ENCODE measurements at places on chromosomes 1 and 21.

DNA sequence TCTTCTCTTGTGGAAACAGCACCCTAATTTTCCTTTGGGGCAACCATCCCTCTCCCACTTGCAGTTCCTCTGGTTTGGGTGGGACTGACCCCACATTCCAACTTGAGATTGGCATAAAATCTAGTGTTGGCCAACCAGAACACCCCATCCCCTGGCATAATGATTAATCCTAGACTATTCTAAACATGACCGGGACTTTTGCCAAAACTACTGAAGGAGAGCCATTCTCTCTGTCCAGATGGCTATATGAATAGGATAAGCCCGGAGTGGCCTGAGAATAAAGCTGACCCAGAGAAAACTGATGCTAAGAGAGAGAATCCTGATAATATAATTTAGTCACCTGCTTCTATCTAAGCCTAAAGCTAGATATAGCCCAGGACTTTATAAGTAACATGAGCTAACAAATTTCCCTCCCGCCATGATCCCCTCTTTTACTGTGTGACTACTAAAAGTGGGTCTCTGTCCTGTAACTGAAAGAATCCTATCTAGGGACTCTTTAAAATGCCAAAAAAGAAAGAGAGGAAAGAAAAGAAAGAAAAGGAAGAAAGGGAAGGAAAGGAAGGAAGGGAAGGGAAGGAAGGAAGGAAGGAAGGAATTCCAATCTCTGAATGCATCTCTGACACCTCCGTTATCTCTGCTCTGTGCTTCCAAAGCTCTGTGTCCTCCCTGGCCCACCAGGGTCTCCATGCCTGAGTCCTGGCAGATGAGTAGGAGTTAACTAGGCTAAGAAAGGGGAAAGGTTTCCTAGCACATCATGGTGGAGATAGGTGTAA, 28.0 kb upstream of the NRDC start:
- no peak for DNase-seq

DNA sequence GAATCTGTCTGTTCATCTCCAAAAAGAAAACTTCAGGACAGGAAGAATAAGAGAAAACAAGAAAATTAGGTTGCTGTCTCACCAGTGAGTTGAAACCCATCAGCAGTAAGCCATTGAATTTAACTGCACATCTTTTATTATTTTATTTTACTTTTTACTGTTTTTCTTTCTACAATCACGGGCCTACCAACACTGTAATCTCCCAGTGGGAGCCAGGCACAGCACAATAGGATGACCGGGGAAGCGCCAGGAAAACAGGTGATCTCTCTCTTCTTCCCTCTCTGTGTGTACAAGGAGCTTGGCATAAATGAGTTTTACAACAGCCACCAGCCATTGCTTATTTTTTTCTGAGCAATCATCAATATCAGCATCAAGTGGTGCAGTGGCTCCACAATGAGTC, 113.1 kb upstream of the ESRRG start:
- no peak for DNase-seq

- DNase-seq: no peak
Observed at GRCh38 chr1:20411196-20411980, 74.6 kb downstream of the CAMK2N1 start.

GRCh38 chr1:41657679-41658295, 173.3 kb upstream of the EDN2 start:
- DNase-seq: no peak

DNA sequence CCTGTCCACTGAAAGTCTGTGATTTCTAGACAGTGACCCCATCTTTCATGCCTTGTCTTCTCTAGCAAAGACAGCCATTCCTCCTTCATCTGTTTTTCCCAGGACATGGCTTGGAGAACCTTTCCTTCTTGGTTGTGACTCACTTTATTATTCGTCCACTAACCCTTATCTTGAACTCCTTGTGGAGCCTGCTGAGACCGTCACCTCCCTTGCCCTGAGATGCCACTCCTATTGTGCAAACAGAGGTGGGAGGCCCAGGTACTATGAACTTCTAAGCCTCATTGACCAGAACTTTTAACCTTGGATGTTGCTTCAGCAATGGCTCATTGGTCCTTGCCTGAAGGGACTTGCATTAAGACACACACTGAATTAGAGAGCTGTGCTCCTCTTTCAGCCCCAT, 117.5 kb downstream of the FOXD2 start:
- no peak for DNase-seq

GRCh38 chr1:4825800-4826450, 171.5 kb downstream of the AJAP1 start:
- DNase-seq: no peak

DNA sequence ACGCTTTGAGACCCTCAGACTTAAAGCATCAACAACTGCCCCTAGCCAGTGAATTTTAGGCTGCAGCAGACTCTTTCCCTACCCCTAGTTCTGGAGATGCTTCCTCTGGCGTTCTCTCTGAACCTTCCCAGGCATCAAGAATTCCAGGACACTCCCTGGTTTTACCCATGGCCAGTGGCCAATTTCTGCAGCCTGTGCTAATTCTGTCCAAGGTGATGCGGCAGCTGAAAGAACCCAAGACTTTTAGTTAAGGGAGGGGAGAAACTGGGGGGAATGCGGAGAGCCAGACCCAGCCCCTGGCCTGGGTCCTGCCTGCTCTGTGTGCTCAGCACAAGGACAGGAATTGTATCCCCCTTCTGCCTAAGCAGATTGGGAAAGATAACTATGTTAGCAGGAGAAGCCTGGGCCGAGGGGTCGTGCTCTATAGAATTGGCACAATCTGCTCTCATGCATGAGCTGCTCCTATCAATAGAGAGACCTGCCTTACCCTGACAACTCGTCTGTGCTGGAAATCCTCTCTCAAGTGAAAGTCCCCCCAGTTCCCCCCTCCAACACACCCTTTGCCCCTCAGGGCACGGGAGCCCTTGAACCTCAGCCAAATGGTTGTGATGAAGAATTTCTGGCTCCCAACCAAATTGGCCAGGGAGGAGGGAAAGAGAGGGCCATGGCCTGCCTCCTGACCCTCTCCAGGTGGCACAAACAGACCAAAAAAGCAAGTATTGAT, 5.4 kb upstream of the GJA8 start:
- DNase-seq: no peak

- DNase-seq: no peak
Observed at GRCh38 chr1:229034342-229034741, 236.6 kb upstream of the RAB4A start.

DNA sequence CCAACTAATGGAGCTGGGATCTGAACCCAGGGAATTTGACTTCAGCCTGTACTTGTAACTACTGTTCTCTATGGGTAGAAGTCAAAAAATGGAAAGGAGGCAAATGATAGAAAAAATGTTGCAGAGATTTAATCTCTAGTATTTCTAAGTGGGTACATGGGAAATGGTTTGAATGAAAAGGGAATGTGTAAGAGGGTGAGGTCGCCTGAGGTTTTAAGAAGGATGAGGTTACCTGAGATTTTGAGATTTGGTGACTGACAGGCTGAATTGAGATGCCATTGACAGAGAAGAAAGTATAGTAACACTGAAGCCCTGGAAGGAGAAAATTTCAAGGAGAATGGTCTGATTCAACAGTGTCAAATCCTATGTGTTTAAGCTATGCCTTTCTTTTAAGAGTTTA, 5.5 kb downstream of the CAMSAP2 start:
- DNase-seq: no peak

DNA sequence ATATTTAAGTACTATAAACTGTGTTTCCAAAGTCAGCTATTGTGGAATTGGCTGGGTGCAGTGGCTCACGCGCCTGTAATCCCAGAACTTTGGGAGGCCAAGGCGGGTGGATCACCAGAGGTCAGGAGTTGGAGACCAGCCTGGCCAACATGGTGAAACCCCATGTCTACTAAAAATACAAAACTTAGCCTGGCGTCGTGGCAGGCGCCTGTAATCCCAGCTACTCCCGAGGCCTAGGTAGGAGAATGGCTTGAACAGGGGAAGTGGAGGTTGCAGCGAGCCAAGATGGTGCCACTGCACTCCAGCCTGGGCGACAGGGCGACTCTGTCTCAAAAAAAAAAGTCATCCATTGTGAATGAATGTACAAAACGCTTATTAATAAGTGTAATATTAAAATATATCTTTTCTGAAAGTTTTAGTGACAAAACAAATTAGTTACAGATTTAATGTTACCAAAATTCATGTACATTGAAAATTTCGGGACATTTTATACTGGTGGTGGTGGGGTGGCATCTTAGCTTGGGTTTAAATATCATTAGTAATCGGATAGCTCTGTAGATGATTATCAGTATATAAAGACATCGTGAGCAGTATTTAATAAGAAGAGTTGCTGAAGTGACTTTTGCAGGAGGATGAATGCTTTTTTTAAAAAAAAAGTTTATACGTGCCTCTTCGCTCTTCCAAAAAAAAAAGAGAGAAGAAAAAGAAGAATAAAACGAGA, 503 bp upstream of the SRSF11 start:
- DNase-seq: no peak

DNA sequence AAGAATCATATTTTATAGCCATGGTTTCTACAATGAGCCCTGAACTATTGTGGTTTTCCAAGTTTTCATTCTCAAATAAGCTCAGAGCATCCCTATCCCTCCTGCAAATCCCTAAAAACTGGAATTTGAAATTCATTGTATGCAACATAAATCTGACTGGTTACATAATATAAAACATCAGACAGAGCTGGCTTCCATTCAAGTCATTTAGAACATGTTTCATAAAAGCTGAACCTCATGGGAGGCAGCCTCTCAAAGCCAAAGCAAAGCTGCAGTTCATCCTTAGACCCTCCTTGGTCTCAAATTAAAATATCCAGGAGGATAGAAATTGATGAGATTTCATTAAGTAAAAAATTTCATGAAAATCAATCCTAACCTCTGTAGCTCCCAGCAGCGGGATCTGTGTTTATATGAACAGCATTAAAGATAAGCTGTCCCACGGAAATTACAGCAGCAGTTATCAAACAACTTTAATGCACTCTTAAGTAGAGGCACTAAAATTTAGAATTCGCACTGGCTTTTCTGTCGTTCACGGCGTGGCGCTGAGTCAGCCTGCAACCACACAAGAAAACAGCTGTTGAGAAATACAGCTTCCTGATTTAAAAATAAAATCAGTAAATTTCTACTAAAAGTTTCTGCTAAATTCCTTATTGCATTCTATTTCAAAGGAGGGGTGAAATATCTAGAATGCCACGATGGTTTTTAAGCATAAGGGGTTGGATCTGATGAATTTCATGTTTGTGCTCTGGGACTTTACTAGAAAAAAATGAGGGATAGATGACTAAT, 99.9 kb upstream of the TIAM1 start:
- DNase-seq: no peak

GRCh38 chr21:36891692-36892091, 74.8 kb downstream of the HLCS start:
- no peak for DNase-seq

Data from activated naive CD8-positive, alpha-beta T cell treated with anti-CD3 and anti-CD28 coated beads, Interleukin-2, amount 50 U/mL, for 16 hours (primary cell).